ENCODE measurements at places on chromosomes 3 and 15. TPM values are rescaled to one million over a fixed set of nuclear protein-coding genes. Genes with fewer than 3 reads are reported as not detected.

The FBXW12 gene
- not detected for total RNA-seq

The C3orf85 gene
- total RNA-seq: not detected

The KNL1 gene
- not detected for total RNA-seq

The SYNPR gene
- not detected for total RNA-seq

The TMEM207 gene
- total RNA-seq: not detected

The ROPN1 gene
- not detected for total RNA-seq

The AADAC gene
- total RNA-seq: 1.2 TPM

The FMN1 gene
- total RNA-seq: 4.3 TPM

The ALDH1L1 gene
- 36.1 TPM for total RNA-seq

The HHATL gene
- total RNA-seq: not detected

The SLC6A11 gene
- total RNA-seq: not detected

The IGSF11 gene
- not detected for total RNA-seq

The CTXN2 gene
- not detected for total RNA-seq
